ELR (cell line): ENCODE measurements at places on chromosomes 7 and 10.

DNA sequence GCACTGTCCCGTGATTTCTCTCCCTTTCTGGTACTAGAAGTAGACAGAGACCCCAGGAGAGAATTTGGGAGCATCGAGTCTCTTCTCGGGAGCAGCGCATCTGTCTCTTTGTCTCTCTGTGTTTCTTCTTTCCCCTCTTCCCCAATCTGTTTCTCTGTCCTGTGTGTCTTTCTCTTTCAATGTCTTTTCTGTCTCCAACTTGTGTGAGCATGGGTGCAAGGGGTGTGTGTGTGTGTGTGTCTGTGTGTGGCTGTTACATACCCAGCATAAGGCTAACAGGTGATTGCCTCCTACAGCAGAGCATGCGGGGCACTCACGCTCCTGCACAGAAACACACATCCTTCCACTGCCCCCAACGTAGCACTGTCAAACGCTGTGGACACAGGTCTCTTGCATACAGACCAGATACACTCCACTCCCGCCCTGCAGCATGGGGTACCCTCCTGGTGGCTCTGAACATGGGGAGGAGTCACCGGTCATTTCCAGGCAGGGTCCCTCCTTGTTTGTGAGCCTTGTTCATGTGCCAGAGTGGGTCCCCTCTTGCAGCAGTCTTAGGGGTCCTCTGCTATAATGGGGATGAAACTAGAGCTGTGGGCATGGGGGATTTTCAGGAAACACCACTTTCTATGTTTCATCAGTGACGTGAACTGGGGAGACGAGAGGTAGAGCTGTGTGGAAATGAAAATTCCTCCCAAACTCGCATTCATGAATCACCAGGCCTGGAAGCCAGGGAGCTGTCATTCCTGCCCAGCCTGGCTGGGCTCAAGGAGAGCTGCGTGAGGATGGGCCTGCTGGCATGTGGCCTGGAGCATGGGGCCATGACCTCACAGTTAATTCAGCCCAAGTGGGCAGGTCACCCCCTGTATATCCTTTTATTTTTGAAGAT lies 980 bp downstream of the ADAMTS14 start:
- peak; percentile 89 for DNase-seq

- DNase-seq = no peak
Observed at GRCh38 chr7:22992874-22993840, 20.8 kb downstream of the HYCC1 start.

GRCh38 chr10:107653832-107654287 lies 489.4 kb upstream of the SORCS1 start:
- DNase-seq = peak; percentile 65

DNA sequence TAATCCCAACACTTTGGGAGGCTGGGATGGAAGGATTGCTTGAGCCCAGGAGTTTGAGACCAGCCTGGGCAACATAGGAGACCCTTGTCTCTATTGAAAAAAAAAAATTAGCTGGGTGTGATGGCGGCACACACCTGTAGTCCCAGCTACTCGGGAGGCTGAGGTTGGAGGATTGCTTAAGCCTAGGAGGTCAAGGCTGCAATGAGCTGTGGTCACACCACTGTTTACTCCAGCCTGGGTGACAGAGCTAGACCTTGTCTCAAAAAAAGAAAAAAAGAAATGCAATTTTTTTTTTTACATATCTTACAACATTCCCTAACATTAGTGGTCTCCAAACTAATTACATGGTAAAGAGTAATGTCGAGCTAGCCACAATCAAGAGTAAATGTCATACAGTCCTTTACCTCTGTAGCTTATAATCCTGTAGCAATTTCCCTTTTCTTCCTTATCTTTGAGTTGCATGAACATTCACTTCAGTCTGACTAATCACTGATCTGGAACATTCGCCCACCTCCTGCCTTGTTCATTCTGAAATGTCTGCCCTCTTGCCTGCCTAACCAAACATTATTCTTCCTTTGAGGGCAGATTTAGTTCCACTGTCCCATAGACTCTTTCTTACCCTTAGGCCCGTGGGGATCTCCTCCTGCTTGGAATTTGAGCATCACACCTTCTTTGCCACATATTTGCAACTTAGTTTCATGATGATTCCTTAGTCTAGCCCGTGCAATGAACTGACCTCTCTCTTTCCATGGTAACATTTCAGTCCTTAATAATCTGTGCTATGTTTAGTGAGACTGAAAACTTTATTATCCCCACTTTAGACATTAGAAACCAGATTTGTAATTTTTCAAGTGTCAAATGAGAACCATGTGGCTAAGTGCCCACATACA lies 4.8 kb upstream of the VCL start:
- peak; percentile 29 for DNase-seq

GRCh38 chr10:119285495-119286267 lies 78.3 kb downstream of the GRK5 start:
- DNase-seq = no peak

DNA sequence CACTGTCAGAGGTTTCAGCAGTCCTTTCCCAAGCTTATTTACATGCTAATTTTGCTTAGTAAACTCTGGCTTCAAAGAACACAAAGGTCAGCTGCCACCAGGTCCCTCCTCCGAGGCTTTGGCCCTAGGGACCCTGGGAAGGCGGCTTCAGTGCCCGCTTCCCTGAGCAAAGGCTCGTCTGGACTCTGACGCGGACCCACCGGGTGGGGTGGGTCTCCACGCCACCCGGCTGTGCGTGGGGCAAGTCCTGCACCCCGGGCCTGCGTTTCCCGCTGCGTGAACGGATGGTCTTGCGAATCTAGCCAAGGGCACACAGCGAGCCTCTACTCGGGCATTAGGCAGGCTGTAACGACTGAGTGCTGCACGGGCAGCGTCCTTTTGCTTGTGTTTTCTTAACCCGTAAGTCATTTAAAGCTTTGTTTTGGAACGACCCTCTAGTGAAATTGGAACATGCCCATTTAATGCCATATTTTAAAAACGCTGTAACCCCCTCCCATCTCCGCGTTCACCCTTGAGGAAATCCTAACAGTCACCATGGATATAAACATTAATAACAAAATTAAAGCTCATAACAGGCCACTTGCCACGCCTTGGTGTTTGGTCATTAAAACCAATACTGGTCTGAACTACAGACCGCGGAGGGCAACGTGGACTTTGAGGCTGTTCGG lies 828 bp downstream of the BNIP3 start:
- DNase-seq = peak; percentile 37

GRCh38 chr10:86942441-86943315 lies 14.7 kb downstream of the MMRN2 start:
- no peak for DNase-seq

DNA sequence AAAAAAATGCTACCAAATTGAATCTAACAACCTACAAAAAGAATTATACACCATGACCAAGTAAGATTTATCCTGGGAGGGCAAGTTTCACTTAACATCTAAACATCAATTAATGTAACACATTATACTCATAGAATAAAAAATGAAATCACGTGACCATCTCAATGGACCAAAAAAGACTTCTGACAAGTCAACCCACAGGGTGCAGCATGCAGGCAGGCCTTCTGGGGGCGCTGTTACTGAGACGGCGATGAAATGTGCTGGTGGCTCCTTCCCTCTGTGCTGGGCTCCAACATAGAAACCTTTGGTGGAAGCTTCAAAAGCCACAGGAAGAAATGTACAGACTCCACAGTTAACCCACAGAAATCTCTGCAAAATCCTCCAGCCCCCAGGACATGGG lies 103.1 kb downstream of the INHBA start:
- no peak for DNase-seq

GRCh38 chr10:32055478-32056135 lies 618 bp downstream of the KIF5B start:
- peak; percentile 67 for DNase-seq

- peak; percentile 56 for DNase-seq
Observed at GRCh38 chr10:22683140-22683389, 31.3 kb downstream of the PIP4K2A start.
